NCI-H1930 (cell line): ENCODE measurements at places on chromosomes 2 and 18.

DNA sequence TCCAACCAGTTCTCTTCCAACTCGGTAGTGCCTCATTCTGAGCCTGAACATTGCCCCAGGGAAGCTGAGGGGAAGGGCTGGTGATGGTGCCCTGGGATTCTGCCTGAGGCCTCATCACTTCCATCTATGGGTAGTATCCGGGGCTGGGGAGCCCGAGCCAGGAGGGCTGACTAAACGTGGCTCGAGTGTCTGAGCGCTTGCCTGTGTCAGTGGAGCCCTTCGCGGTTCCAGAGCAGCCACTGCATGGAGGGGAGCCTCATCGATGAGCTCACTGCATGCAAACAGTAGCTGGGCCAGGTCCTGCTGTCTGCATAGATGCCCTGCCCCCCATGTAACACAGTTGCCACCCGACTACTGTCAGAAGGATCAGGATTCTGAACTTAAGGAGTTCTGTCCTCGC, 129.3 kb downstream of the GLI2 start:
- DNase-seq, result no peak

DNA sequence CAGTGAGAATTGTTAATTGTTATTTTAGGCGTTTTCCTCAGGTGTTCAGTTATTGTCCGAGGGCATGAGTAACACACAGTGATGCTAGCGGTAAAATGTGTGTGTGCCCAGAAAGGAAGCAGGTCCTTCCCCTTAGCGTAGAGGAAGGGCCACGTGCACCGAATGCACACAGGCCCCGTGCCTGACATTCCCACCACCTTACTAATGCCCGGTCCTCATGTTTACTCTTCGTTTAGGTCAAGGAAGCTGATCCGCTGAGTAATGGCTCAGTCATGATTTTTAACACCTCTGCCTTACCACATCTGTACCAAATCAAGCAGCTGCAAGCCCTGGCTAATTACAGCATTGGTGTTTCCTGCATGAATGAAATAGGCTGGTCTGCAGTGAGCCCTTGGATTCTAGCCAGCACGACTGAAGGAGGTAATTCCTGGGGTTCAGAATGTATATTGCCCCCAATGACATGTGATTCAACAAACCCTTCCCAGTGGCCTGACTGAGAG, 76.7 kb downstream of the MERTK start:
- no peak for DNase-seq

GRCh38 chr2:127486247-127487058, 39.8 kb downstream of the IWS1 start:
- DNase-seq, result no peak

DNA sequence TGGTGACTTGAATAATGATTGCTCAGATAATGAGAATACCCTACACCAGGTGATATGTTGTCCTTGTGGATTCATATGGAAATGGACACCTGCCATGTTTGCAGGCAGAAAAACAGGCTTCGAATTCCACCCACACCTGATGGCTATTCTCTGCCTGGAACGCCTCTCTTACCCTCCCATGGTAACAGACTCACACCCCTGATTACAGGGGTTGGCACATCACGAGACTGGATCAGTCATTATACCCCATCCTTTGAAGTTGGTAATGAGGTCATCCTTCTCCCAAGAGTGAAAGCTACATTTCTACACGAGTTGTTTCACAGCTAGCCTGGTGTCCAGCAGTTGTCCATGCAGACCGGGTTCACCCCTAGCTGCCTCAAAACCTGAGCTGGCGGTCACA, 71.4 kb upstream of the MBOAT2 start:
- no peak for DNase-seq

DNA sequence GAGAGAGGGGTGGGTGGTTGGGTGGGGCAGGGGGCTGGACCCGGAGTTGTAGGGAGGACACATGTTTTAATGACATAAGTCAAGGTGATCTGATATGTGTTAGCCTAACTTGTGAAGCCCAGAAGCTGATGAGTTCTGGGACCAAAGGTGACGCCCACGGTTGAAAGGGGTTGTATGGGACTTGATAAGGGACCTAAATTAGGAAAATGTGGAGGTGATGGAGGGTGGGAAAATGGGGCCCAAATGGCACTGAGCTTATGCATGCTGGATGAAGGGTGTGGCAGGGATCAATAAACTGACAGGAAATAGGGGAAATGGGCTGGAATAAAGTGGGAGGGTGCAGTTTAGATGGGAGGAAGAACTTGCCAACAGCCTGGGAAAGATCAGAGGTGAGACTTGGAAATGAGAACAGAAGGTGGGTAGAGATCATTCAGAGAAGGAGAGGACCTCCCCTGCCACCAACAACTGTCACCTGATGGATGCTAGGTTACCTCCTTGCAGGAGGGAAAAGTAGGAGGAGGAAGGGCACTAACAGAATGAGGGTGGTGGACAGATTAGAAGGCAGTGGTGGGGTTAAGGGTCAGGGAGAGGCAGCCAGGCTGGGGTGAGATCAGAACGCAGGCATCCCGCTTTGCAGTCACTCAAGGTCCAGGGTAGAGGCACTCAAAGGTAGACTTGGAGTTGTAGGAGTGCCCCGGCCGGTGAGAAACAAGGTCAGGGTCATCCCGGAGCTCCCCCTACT, 15.3 kb downstream of the WNT10A start:
- no peak for DNase-seq

DNA sequence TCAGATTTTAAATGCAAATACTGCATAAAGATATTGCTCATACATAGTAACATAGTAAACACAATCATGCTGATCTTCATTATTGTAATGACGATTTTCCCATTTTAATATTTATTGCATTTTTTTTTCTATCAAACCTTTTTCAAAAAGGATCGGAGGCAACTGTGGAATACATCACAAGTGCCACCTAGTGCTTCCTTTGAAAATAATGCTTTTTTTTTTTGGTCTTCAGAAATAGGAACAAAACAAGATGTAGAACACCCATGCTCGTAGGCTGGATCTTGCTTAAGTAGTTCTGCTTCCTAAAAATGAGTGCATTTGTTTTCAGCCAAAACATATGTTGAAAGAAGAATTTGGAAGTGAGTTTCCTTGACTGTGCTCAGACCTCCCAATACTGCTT, 35.7 kb upstream of the GPR155 start:
- no peak for DNase-seq

DNA sequence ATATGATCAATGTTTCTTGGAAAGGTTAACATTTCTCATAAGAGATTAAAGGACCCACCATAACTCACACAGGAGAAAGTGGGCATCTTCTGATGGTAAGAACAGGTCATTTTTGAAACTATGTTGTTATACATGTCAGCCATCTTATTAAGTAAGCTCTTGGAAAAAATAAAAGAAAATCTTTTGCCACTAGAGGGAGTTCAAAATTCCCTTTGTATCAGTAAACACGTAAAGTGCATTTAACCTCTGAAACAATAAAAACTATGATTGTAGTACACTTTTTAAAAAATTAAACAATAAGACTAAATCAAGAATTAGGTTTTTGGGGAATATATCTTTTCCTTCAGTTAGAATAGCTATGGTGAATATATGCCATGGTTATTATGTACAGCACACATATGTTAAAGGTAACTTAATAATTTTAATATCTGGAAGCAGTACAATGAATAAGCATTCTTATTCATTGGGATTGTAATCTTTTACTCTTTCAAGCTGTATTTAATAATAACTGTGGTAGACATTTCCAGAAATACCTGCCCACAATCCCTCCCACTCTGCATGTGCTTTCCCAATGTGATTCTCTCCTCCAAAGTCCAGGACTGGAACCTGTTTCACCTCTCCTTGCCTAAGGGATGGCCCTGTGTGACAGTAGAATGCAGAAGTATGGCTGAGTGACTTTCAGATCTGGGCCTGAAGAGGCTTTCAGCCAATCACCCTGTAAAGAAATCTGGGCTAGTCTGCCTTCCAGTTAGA, 64.2 kb downstream of the RBMS1 start:
- peak; percentile 7 for DNase-seq

GRCh38 chr2:221289389-221289788, 282.7 kb downstream of the EPHA4 start:
- no peak for DNase-seq

- DNase-seq, result no peak
Observed at GRCh38 chr2:79780781-79781180, 267.9 kb downstream of the CTNNA2 start.

- DNase-seq, result no peak
Observed at GRCh38 chr2:134304394-134305108, 50.7 kb downstream of the MGAT5 start.

GRCh38 chr18:59132810-59133465, 6.7 kb upstream of the SEC11C start:
- no peak for DNase-seq

DNA sequence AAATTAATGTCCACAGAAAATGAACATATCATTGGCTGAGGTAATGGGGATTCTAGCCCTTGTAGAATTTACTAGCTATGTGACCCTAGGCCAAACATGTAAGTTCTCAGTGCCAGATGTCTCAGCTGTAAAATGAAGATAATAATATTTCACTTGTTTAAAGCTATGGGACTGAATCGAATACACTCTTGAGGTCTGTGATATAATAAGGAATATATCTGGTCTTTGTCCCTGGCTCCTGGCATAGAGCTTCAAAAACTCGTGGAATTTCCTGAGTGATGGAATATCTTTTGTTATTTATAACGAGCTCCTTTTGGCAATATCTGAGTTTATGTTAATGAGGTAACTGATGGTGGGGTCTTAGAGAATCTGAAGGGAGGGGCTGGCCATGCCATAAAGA, 201.4 kb upstream of the CYP26B1 start:
- DNase-seq, result no peak

DNA sequence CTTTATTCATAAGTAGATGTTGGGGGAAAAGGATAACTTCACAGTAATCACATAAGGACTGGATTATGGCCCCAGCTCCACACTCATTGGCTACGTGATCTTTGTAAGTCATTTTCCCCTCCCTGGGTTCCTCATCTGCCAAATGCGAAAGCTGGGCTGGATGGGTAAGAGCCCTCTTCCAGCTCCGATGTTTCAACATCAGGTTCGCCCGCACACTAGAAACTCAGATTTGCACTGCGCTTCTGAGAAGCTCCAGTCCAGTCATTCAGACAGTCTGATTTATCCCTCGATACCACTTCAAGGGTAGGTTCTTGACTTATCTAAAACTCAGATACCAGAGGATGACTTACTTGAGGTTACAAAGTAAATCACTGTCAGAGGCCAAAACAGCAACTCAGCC, 31.0 kb upstream of the RMDN2 start:
- no peak for DNase-seq

GRCh38 chr2:121505005-121505404, 25.7 kb upstream of the RNU4ATAC start:
- DNase-seq, result no peak

DNA sequence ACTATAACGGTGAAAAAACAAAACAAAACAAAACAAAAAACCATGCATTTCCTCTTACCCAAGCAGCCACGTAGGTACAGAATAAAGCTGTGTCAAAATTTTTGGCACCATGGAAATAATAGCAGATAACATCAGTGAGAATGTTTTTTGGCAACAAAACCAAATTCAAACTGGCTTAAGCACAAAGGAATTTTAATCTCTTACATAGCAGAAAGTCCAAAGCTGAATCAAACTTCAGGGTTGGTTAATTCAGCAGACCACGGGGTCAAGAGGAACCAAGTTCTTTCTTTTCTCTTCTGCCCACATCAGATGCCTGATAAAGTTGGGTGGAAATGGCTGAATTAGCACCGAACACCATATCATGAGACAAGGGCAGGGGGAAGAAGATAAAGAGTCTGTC, 129.5 kb downstream of the PAX3 start:
- DNase-seq, result no peak

GRCh38 chr2:121240436-121240835, 44.6 kb downstream of the TFCP2L1 start:
- DNase-seq, result no peak

DNA sequence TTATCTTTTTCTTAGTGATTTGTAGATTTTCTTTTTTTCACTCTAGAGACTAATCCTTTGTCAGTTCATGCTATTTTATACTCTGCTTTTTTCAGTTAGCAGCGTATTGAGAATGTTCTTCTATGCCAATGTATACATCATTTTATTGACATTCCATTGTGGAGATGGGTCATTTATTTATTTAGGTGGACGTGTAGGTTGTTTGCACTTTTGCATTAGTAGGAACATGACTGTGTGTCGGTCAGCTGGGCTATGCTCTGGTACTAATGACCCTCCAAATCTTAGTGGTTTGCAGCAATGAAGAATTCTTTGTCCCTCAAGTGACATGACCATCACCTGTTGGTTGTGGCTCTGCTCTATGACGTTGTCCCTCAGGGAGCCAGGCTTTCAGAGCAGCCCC, 33.6 kb downstream of the HPCAL1 start:
- DNase-seq, result no peak

- DNase-seq, result no peak
Observed at GRCh38 chr2:148865512-148865911, 9.5 kb upstream of the KIF5C start.

DNA sequence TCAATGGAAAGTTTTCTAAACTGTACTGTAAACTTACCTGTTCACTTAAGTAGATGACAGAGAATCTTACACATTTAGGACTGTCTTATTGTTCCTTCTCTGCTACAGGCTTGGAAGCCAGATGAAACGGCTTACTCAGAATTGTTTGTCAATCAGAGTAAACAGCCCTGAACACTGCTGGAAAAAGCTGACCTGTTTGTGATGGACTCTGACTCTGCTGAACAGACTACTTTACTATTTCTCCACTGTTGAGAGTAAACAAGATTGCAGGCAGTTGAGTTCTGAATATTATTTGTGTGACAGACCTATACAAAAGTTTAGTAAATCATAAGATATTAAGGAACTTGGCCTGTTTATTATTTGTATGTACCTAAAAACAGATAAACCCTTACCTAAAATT, 99.0 kb downstream of the NOL10 start:
- DNase-seq, result no peak

DNA sequence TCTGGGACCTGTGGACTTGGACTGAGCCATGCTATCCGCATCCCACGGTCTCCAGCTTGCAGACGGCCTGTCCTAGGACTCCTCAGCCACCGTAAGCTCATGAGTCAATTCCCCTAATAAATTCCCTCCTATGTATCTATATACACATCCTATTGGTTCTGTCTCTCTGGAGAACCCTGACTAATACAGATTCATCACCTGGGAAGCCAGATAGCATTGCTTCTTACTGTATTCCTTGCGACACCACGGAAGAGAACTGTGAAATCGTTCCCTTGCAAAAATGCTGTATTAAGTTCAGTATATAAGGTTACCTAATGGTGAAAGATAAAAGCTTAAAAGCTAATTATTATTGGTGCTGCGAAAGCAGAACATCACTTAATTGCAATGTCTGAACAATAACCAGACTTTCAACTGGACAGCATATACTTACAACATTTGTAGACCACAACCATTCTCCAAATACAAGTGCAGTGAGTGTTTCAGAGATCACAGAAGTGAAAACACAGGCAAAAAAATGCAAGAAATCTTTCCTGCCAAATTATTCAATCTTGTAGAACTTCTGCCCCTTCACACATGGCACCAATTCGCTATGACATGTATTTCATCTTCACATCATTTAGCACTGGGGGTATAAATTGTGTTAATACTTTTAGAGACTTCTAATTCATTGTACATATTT, 352.9 kb downstream of the TXNL1 start:
- DNase-seq, result no peak

DNA sequence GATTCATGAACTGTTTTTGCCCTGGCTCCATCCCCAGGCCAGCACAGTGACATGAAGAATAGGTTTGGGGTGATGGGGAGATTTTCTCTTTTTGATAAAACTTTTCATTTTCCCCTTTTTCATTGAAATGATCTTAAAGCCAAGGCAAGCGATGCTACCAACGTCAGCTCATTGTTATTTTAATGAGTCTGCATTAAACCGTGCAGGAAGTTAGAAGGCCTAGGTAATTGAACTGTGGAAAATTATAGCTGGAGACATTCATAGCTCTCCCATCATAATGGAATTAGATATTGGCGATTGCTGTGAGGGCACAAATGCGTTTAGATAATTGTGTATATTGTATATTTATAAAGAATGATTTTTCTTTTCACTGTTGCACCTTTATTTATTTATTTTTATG, 33.2 kb downstream of the SMARCAL1 start:
- peak; percentile 43 for DNase-seq
